ENCODE measurements at places on chromosomes 11 and 22. TPM values are rescaled to one million over a fixed set of nuclear protein-coding genes. Genes with fewer than 3 reads are reported as not detected.
A peak's percentile ranks its signal among the peaks of the same experiment; 100 is the strongest.

OR52A1 gene
- polyA plus RNA-seq: not detected

DNA sequence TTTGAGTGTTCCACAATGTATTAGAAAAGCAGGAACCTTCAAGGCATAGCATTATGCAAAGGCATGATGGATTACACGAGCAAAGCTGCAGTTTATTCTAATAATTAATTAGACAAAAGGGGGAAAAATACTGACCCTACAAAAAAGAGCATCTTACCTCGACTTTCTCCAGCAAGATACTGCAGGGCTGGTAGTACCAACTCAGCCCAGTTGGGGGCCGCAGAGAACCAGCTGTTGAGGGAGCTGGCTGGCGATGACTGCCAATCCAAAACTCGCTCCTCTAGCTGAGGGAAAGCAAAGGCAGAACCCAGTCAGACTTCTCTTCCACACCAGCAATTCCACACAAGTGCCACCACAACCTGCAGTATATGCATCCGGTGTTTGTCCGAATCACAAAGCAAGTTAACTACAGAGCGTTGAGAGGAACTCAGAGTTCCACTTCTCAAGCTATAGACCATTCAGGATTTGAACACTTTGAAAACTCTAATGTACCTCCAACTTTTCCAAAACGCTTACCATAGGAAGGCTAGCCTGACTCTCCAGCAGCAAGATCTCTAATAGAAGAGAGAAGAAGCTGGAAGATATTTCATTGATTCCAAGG is 13.7 kb downstream of the NFRKB start:
- DNase-seq: no peak

GRCh38 chr11:80694385-80694784 is 1253.6 kb upstream of the TENM4 start:
- no peak for DNase-seq

DNA sequence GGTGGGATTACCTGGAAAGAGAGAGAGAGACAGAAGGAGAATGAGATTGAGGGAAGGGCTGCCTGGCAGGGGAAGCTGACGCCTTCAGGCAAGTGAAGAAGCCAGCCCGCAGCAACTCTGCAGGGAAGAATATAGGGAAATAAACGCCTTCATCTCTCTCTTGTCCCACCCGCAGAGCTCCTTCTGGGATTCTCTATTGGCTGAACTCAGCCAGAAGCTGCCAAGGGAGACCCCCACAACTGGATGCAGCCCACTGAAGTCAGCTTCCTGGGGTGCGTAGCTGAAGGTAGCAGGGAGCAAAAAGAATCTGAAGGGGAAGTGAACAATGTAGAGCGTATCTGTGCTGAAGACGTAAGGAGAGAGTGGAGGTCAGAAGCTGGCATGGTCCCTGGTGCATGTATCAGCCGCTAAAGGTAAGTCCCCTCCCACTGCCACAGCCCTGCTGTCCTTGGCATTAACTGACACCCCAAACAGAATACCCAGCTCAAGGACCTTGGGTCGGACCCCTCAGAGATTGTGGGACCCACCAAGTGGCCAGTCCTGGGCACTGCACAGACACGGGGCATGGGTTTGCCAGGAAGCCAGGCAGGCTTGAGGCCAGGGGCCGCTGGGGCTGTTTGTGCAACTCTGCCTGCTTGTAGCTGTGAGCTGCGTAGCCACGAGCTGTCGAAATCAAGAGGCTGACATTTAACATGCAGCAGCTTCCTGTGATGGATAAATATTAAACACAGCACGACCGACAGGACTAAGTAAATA is 469.9 kb downstream of the MN1 start:
- DNase-seq: no peak

GRCh38 chr11:19551457-19551856 is 161.2 kb upstream of the NAV2 start:
- no peak for DNase-seq

MS4A4E gene
- polyA plus RNA-seq: 0.84 TPM

GRCh38 chr22:35071784-35072183 is 5.8 kb downstream of the ISX start:
- DNase-seq: no peak

DNA sequence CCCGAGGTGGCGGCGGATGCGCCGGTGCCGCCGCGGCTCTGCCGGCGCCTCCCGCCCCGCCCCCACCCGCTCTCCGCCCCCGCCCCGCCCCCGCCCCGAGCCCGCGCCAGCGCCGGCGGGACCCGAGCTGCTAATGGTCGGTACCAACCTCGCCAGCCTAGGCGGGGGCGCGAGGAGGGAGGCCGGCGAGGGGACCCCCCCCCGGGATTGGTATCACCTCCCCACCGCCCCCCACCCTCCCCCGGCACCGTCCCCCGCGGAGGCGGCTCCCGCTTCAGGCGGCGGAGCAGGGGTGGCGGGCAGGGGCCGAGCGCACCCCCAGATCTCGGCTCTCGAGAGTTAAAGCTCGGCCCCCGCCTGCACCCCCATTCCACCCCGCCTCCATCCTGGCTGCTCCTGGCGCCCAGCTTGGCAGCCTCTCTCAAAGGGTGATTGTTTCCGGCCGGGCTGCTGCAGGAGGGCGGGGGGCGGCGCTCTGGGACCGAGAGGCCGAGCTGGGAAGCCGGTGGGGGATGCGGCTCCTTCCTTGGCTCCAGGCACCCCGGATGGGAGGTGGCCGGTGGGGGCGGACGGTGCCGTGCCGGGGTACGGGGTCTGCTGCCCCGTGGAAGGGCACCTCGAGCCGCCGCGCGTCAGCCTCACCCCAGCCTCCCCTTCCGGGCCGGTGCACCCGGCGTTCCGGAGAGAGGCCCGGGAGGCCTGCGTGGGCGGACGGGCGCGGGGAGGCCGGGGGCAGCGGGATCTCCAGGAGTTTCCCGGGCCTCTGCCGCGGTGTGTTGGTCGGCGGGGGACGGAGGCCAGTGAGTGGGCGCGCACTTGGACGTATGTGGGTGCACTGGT is at the start of gene B3GAT1:
Gene B3GAT1 (minus strand): TSS at position 40 of the 840 bp plus-strand sequence. CDS start 24,583 bp downstream, outside the sequence.
- DNase-seq: no peak

DNA sequence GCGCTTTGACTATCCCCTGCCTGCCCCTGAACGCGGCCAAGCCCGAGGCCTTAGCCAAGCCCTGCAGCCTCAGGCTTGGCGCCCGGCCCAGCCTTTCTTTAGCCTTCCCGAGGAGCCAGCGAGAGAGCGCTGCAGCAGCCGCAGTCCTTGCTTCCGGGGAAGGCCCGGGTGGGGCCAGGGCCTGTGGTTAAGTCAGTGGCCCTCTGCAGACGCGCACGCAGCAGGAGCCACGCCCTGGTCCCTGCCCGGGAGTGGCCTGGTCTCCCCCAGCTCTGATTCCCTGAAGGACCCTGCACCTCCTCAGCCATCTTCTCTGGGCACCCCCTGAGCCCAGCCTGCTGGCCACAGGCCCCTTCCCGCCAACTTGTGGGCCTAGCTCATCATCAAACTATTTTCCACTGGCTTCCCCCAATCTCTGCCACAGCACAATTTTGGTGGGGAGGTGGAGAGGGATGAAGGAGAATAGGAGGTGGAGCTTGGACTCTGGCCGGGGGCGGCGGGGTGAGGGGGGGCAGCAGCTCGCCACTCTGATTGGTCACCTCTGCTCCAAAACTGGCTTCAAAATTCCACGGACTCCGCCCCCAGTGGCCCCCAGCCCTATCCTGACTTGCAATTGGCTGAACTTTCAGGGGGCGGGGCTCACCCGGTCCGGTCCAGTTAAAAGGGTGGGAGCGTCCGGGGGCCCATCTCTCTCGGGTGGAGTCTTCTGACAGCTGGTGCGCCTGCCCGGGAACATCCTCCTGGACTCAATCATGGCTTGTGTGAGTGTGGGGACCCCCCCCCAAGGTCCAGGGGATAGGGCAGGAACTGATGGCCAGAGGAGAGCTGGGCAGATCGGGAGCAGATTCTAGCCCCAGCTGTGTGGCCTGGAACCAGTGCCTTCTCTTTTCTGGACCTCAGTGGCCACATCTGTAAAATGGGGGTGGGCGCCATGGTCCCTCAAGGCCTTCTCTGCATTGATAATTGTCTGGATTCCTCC is at the start of gene LGALS1:
Gene LGALS1 (plus strand): TSS at position 686 of the 979 bp plus-strand sequence. CDS start 67 bp downstream, at position 753.
- peak; percentile 88 for DNase-seq
